ENCODE measurements at places on chromosomes 3 and 15.
A peak's percentile ranks its signal among the peaks of the same experiment; 100 is the strongest.

- no peak for DNase-seq
Observed at GRCh38 chr3:13615019-13615528, 66.1 kb downstream of the FBLN2 start.

DNA sequence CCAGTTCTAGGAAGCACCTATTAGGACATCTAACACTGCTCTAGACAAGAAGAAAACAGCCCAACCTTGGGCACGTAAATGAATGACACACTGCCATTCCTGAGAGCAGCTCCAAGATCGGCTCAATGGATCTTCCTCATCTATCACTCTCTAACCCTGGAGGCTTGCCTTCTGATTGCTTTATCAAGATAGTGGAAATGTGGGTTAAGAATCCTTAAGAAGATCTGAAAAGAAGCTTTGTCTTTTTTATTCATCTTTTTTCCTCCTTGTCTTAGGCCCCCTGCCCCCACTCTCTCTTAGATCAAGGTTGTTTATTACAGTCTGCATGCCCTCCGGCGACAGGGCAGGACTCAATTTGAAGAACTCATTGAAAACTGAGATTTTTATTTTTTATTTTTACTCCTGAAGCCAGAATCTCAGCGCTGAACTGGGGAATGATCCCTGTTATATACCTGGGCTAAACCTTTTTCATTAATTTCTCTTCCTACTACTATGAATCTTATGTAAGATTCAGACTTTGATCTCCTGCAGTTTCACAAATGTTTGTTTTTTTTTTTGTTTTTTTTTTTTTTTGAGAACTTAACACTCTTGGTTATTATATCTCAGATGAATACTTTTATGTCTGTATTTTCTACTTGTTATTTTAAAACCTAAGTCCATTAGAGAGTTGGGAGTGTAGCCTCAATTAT, 219.5 kb downstream of the SV2B start:
- no peak for DNase-seq

- no peak for DNase-seq
Observed at GRCh38 chr3:126052196-126053058, 31.5 kb downstream of the SLC41A3 start.

DNA sequence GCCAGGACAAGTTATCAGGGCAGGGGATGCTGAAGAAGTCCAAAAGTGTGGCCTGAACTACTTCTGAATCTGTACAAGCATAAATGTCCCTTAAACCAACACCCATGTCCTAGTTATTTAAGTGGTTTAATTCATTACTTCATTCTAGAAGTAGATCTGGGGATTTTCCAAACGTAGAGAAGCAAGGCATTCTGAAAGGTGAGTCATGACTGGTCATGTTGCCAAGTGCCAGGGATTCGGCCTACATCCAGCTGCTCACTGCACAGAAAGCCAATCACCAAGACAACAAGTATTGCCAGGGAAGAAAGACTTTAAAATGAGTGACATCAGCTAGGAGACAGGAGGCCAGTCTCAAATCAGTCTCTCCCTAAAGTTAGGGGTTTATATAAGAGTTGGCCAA, 396.6 kb downstream of the GABRB3 start:
- DNase-seq, result no peak

- DNase-seq, result no peak
Observed at GRCh38 chr3:71511446-71511845, 72.1 kb downstream of the FOXP1 start.

DNA sequence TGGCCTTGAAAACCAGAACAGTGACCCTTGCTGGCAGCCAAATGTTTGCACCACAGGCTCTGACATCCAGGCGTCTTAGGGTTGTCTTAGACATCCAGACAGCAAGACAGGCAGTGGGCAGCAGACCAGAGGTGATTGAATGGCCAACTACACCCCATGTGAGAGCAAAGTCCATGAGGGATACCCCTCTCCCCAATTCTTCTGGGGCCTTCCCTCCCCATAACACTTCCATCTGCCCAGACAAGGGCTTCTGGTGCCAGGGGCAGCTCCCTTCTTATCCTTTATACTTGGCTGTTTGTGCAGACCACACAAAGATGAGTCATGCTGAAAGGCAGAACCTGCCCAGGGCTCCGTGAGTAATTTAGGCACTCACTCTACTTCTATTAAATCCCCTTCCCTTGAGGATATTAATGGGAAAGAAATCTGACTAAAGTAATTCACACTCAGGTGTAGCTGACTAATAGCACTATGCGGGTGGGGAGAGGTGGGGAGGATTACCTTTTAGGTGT, 257.9 kb downstream of the UACA start:
- DNase-seq, result no peak

DNA sequence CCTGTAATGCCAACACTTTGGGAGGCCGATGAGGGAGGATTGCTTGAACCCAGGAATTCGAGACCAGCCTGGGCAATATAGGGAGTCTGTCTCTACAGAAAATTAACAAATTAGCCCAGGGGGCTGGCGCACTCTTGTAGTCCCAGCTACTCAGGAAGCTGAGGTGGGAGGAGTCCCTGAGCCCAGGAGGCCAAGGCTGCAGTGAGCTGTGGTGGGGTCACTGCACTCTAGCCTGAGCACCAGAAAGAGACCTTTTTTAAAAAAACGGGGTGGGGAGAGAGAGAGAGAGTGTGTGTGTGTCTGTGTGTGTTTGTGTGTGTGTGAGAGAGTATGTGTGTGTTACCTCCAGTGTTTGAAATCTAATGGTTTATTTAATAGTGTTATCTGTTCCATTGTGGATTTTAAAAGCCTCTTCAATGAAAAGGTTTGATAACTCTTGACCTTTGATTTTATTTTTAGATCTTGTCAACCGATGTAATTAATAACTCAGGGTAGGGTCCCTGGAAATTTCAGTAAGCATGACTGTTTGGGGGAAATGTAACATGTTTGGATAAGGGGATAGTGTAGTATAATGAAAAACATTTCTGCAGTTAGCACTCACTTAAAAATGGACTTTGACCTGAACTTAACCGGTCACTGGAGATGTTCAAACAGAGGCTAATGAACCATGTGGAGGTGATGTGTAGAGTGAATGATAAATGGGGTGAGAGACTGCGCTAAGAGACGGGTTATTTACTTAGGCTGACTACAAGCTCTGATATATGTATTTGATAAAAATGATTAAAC, 29.7 kb downstream of the LRCH3 start:
- no peak for DNase-seq

GRCh38 chr3:70010346-70010745, 10.8 kb downstream of the SAMMSON start:
- DNase-seq, result no peak

DNA sequence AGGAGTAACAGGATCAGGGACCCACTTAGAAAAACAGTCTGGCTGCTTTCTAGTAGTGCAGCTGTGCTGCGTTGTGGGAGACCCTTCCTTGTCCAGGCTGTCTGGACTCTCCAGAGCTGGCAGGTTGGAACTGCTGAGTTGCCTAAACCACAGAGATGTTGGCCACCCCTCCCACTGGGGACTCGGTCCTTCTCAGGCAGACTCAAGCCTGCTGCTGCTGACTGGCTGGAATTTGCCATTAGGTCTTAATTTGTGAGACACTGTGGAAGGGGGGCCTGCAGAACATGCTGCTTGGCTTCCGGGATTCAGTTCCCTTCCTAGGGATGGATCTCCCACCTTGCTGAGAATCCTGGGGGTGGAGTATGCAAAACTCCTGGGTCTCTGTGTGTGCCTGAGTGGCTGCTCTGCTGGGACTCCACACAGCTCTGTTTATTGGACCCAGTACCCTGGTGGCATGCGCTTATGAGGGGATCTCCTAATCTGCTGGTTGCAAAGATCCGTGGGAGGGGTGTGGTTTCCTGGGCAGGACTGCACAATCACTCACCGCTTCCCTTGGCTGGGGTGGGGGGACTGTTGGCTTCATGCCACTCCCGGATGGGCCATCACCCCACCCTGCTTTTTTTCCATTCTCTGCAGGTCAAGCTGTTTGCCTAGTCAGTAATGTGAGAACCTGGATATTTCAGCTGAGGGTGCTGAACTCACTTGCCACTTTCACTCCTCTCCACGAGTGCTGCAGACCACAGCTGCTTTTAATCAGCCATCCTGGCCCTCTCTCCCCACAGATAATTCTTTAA, 150.5 kb downstream of the CFAP20DC start:
- peak; percentile 24 for DNase-seq

DNA sequence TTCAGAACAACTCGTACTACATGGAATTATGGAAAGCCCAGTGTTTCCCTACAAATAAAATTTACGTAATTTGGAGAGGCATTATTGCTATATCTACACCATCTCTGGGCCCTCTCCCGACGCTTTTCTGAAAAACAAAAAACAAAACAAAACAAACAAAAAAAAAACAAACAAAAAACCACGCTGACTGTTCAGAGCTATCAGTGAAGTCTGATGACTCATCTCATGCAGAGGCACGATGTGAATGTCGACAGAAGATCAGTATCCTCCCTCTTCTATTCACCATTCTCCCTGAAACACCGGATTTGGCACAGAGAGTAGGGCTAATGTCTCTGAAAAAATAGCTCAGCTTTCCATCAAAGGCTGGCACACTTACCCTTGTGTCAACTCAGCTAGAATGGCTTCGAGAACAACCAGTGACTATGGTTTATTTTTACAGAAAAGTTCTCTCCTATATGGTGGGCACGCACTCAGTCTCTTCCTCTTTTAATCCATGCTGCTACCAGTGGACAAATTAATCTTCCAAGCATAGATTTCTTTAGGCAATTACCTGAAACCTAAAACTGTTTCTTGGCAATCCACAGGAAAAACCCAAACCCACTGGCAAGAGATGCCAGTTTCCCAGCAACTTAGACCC, 1.5 kb downstream of the CRBN start:
- DNase-seq, result no peak

- peak; percentile 81 for DNase-seq
Observed at GRCh38 chr15:45200799-45201556, 13.2 kb upstream of the SHF start.

- DNase-seq, result no peak
Observed at GRCh38 chr3:15011174-15011573, 53.9 kb downstream of the MRPS25 start.

GRCh38 chr15:51234176-51234927, 104.0 kb downstream of the CYP19A1 start:
- DNase-seq, result no peak

- no peak for DNase-seq
Observed at GRCh38 chr3:178341636-178342035, 194.6 kb upstream of the KCNMB2 start.

DNA sequence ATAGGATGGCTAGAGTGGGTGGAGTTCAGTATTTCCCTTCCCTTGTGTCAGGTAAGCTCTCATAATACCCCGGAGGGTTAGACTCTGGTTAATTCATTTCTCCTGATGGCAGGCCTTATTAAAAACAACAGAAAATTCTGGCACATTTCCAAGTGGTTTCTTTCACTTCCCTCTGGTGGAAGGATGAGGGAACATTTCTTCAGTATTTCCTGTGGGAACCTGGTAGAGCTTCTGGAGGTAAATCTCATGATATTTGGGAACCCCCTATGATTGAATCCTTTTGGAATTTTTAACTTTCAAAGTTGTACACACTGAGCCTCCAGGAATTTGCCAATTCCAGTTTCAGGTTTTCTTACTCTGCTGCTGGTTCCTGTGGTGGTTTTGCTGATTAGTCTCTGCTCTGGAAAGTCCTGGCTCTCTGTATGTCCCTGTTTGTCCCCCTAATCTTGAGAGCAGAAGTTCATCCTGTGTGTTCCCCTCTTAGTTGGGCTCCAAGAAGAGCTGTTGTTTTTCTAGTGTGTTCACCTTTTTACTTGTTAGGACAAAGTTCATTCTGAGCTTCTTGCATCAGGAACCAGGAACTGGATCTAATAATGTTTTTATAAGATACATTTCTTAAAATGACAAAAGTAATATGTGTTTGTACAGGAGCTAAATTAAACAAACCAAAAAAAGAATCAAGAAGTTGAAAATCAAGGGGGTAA, 12.1 kb downstream of the CHRNA7 start:
- no peak for DNase-seq

DNA sequence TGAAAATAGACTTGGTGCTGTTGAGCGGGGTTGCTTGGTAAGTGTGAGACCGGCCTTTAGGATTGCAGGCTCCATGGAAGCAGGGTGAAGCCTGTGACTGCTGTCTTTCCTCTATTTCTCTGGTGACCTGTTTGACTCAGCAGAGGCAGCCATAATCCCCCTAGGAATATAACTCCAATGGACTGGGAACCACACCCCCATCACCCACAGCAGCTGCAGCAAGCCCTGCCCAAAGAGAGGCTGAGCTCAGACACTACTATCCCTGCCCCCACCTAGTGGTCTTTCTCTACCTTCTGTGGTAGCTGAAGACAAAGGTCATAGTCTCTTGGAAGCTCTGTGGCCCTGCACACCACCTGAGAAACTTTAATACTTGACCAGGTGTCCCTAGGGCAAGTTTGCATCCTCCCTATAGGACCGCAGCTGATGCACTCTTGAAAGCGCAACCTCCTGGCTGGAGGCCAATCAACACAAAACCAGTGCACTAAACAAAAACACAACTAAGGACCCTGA, 133.6 kb upstream of the MRPL3 start:
- no peak for DNase-seq

- DNase-seq, result no peak
Observed at GRCh38 chr15:99943466-99943865, 210.2 kb upstream of the LYSMD4 start.

DNA sequence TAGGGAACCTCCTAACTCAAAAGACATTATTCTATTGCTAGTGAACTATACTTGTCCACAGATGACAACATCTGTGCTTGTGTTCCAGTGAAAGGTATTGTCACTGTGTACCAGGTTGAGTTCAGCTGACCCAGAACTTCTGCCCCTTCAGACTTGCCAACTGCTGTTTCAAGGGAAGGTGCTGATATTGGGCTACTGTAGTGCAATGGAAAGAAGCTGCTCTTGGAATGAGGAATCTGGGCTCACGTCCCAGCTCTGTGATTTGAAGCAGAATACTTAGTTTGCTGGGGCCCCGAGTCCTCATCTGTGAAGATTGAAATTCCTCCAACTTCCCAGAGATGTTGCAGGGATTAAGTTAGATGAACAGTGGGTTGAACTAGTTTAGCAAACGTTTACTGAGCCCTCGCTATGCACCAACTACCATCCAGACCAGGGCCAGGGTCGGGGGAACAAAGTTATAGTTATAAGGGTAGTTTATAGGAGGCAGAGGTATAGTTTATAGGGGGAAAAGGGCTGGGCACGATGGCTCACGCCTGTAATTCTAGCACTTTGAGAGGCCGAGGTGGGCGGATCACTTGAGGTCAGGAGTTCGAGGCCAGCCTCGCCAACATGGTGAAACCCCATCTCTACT, 15.9 kb upstream of the UMPS start:
- DNase-seq, result no peak

DNA sequence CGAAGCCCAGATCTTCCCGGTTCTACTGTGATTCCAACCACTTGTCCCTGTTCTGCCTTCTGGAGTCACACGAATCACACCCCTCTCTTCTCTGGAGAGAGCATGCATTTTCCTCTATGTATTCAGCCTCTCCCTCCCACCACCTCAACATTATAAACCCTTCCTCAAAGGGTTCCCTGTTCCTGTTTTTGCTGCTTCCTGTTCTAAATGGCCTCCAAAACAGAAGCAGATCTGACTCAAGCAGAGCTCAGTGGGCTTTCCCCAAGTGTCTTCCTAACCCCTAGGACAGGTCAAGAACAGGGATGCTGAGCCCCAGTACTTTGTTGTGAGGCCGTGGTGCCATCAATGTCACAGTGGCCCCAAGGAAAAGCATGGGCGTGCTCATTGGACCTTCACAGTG, 75.7 kb upstream of the ARNT2 start:
- no peak for DNase-seq
